ENCODE measurements at places on chromosomes 6 and 20.
A peak's percentile ranks its signal among the peaks of the same experiment; 100 is the strongest.

DNA sequence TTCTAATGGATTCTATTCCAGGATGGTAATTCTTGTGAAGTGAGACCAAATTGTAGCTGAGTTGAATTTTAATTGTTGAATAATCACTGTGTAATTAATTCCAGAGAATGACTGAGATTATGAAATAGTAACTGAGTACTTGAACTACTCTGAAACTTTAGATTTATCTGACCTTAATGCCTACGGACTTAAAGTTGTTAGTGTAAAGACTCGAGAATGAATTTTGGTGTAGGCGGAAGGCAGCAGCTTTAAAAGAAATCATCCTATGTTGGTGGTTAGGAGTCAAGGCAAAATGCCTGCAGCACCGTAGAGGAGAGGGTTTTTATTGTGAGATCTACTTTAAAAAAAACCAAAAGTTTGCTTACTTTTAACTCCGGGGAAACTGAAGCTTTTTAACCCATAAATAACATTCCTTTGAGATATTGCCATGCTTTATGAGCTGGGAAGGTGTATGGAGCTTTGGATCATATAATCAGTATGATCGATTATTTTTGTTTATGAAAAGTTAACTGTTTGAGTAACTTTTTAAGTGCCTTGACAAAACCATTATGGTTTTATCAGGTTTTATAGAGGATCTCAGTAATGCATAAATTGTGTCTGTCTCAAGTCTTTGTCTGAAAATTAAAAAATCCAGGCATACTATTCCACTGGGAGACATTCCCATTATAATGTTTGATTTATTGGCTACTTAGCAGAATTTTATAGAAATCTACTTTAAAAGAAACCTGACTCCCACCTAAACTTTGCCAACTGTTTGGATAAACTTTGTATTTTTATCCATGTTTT, 46.1 kb downstream of the MYO6 start:
- DNase-seq = no peak
- H3K36me3 ChIP-seq = no peaks in the 10 kb centered on the region
- H3K4me1 ChIP-seq = no peaks in the 10 kb centered on the region
- H3K4me3 ChIP-seq = no peak overlapping the region
- H3K27me3 ChIP-seq = no peaks in the 10 kb centered on the region
- H3K27ac ChIP-seq = no peak overlapping the region

DNA sequence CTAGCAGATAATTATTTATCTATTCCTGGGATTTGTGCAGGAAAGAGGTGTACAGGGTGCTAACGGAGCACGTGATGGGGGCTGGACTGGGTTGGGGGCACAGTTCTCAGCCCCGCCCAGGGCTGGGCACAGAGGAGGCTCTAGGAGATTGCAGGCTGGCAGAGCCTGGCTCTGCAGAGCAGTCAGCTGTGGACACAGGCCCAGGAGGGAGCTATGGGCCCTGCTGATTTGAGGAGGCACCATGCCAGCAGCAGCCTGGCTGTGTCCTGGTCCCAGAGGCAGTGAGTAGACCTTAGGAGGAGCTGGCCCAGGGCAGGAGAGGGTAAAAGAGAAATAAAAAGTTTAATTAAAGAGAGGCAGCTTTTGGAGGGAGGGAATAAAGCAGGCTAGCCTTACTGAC, 19.3 kb downstream of the MAFB start:
- no peaks in the 10 kb centered on the region for H3K27me3 ChIP-seq
- no peaks in the 10 kb centered on the region for H3K4me1 ChIP-seq
- H3K27ac ChIP-seq = no peak overlapping the region
- no peak for DNase-seq

DNA sequence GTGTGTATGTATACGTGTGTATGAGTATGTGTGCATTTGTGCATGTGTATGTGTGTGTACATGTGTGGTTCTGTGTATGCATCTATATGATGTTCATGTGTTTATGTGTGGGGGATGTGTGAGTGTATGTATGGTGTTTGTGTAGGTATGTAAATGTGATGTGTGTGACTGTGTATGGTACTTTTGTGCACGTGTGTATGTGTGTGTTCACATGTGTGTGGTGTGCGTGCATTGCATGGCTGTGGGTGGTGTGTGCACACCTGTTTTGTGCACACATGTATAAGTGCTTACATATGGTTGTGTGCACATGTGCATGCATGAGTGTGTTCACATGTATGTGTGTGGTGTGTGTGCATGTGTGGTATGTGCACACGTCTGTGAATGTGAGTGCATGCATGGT, 6.2 kb downstream of the THBS2 start:
- H3K4me3 ChIP-seq = peak overlapping the region; percentile 48
- no peaks in the 10 kb centered on the region for H3K27me3 ChIP-seq
- no peak for DNase-seq
- H3K27ac ChIP-seq = no peak overlapping the region
- peaks cover 34% of the 10 kb centered on the region for H3K36me3 ChIP-seq

DNA sequence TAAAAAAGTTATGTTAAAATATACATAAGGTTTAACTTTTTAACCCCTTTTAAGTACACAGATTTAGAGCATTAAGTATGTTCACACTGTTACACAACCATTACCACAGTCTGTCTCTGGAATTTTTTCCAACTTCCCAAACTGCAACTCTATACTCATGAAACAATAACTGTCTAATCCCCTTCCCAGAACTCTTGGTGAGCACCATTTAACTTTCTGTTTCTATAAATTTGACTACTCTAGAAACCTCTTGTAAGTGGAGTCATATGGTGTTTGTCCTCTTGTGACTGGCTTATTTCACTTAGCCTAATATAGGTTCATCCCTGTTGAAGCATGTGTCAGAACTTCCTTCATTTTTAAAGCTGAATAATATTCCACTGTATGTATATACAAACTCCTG, 98.1 kb downstream of the MAP3K7 start:
- H3K4me1 ChIP-seq = no peaks in the 10 kb centered on the region
- H3K36me3 ChIP-seq = no peaks in the 10 kb centered on the region
- H3K27me3 ChIP-seq = no peaks in the 10 kb centered on the region
- H3K27ac ChIP-seq = no peak overlapping the region

DNA sequence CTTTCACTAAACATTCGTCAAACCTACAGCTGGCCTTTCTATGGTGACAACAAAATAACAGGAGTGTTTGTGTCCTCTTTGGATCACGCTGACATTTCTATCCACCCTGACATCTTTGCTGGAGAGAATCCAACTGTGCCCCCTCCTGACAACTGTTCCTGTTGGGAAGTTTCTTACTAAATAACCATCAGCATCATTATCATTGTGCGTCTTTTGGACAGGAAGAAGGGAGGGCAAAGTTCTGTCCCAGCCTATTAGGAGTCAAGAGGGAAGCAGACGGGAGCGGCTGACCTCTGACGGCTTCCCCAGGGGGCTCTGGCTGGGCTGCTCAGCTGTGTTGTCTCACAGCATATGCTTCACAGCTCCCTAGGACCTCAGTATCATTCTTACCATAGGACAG, 195.9 kb upstream of the SULF2 start:
- no peaks in the 10 kb centered on the region for H3K36me3 ChIP-seq
- no peak overlapping the region for H3K27ac ChIP-seq
- peaks cover 4% of the 10 kb centered on the region for H3K4me1 ChIP-seq
- no peaks in the 10 kb centered on the region for H3K27me3 ChIP-seq
